Activated naive CD8-positive, alpha-beta T cell treated with anti-CD3 and anti-CD28 coated beads for 36 hours (primary cell): ENCODE measurements at places on chromosomes 5 and 9. TPM values are rescaled to one million over a fixed set of nuclear protein-coding genes. Genes with fewer than 3 reads are reported as not detected.

- no peak for DNase-seq
Observed at GRCh38 chr5:160366230-160366629, 4.2 kb downstream of the C1QTNF2 start.

The CDO1 gene
- 0.37 TPM for total RNA-seq

GRCh38 chr5:116686438-116686837, 111.8 kb upstream of the SEMA6A start:
- DNase-seq: no peak

DNA sequence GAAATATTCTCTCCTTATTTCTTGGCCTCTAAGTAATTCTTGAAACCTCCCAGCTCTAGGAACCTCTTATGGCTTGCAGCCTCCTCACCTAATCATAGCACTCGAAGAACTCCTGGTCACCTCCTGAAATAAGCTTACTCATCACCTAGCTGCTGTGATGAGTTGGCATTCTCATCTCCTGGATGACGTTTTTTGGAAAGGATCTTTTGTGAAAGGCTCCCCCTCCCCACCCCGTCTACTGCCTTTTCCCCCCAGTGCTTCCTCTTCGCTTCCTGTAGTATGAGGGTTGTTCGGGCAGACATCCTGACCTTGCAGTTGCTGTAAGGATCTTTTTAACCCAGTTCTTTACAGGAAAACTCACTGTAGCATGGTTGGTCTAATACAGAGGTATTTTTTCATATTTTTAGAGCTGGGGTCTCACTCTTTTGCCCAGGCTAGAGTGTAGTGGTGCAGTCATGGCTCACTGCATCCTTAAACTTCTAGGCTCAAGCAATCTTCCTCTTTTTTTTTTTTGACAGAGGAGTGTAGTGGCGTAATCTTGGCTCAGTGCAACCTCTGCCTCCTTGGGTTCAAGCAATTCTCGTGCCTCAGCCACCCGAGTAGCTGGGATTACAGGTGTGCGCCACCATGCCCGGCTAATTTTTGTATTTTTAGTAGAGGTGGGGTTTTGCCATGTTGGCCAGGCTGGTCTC, 41.8 kb downstream of the ARHGAP26 start:
- no peak for DNase-seq

GRCh38 chr9:35790385-35791296, 750 bp upstream of the NPR2 start:
- peak; percentile 42 for DNase-seq

- no peak for DNase-seq
Observed at GRCh38 chr5:102010644-102011043, 285.4 kb downstream of the SLCO4C1 start.

The PCDHGA6 gene
- total RNA-seq: 0.08 TPM

DNA sequence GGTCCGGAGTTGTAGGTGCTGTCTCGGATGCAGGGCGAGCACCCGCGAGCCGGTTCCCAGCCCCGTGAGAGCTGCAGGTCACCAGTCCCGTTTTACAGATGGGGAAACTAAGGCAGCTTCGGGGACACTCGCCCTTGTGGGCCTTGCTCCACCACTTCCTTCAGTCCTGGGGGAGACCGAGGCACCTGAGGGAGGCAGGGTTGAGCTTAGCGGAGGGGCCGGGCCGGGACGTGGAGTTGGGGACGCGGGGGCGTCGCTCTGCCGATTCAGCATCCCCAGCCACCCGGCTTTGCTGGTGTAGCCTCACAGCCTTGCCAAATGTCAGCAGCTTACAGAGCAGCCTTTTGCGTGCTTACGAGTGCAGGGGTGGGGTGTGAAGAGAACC, 530 bp downstream of the BBLN start:
- DNase-seq: peak; percentile 72
